ENCODE measurements at places on chromosomes 4 and X. TPM values are rescaled to one million over a fixed set of nuclear protein-coding genes. Genes with fewer than 3 reads are reported as not detected.

CACNA1F gene
- 0.36 TPM for total RNA-seq

CCNA2 gene
- total RNA-seq = 17.1 TPM

GPR101 gene
- total RNA-seq = 0.54 TPM

RRH gene
- total RNA-seq = 0.64 TPM

ADGRL3 gene
- total RNA-seq = 257 TPM

RS1 gene
- total RNA-seq = not detected

CLCN5 gene
- 14.7 TPM for total RNA-seq

FNIP2 gene
- 42.0 TPM for total RNA-seq

Data from cerebellum (tissue), 4 donors.